ENCODE measurements at places on chromosomes 6 and 20. TPM values are rescaled to one million over a fixed set of nuclear protein-coding genes. Genes with fewer than 3 reads are reported as not detected.

The ANKRD66 gene
- total RNA-seq, result not detected

The FAM83B gene
- total RNA-seq, result not detected

The CPXM1 gene
- total RNA-seq, result 20.3 TPM

The KCNK16 gene
- not detected for total RNA-seq

The CRIP3 gene
- total RNA-seq, result not detected

Data from endothelial cell of umbilical vein (primary cell).